Neural crest cell (in vitro differentiated cells): ENCODE measurements at places on chromosomes 5 and 9.

DNA sequence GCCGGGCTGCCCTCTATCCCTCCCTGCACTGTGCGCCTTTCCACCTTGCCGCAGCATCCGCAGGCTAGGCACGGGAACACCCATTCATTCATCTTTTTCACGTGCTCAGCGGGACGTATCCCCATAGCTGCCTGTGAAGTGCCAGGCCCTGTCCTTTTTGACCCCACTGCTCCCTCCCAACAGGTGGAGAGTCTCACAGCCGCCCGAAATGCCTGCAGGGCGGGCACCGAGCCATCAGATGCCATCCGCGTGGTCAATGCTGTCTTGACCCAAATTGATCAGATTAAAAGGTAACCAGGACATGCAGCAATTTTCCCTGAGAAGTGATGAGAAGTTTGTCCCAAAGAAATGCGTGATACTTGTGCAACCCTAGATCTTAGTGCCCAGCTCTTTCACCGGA is 15.5 kb downstream of the TRIP13 start:
- DNase-seq = no peak

GRCh38 chr5:114952876-114953275 is 216.8 kb downstream of the TRIM36 start:
- DNase-seq = no peak

DNA sequence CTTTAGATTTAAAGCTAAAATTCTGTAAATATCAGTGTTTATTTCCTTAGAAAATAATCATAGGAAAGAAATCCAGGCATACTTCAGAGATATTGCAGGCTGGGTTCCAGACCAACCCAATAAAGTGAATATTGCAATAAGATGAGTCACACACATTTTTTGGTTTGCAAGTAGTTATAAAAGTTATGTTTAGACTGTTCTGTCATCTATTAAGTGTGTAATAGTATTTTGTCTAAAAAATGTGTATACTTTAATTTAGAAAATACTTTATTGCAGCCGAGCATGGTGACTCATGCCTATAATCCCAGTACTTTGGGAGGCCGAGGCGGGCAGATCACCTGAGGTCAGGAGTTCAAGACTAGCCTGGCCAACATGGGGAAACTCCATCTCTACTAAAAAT is 6.9 kb upstream of the RIC1 start:
- no peak for DNase-seq

GRCh38 chr9:74644023-74644422 is 146.9 kb downstream of the RORB start:
- DNase-seq = no peak

DNA sequence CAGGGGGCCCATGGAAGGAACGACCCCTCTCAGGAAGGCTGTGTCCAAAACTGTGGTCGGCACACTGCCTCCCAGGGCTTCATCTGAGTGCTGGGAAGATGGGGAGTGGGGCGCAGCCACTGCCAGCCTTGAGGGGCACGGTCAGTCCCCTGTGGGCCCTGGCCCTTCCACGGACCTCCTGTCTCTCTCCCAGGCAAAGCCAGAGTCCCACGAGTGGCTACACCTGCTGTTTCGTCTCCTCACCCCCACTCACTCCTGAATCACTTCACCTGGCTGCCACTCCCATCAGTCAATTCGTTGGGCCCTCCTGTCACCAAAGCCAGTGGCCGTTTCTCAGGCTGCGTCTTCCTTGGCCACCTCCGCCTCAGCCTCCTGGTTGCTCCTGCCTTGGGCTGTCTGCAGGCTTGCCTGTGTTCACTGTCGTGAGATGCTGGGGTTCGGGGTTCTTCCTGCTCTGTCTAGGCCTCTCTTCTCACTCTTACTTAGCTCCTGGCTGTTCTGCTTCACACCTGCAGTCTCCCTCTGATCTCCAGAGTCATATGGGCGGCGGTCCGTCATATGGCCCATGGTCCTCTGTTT is 58.8 kb upstream of the RNF130 start:
- DNase-seq = no peak

GRCh38 chr5:161084115-161084514 is 232.1 kb upstream of the ATP10B start:
- DNase-seq = no peak

DNA sequence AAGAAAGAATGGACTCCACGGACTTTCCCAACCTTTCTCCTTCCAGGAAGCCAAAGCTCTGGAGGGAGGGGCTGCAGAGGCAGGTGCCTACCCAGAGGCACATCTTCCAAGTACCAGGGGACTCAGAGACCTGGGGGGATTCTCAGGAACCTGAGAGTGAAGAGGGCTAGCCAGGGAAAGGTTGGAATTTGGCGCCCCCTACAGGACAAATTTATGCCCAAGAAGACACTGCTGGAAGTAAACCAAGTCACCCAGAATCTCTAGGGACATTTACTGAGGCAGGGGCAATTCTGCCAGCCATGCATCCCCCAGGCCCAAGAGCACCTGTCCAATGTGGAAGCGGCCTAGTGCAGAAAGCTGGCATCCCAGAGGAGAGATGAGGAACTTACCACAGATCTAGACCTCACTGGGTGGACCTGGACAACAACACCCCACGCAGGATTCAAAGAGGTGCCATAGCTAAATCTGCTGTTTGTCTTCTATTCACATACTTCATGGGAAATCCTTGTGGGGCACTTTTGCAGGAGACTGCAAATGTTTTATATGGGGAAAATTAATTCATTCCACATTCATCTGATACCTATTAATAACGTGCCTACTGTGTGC is 25.9 kb upstream of the IDNK start:
- peak; percentile 63 for DNase-seq

DNA sequence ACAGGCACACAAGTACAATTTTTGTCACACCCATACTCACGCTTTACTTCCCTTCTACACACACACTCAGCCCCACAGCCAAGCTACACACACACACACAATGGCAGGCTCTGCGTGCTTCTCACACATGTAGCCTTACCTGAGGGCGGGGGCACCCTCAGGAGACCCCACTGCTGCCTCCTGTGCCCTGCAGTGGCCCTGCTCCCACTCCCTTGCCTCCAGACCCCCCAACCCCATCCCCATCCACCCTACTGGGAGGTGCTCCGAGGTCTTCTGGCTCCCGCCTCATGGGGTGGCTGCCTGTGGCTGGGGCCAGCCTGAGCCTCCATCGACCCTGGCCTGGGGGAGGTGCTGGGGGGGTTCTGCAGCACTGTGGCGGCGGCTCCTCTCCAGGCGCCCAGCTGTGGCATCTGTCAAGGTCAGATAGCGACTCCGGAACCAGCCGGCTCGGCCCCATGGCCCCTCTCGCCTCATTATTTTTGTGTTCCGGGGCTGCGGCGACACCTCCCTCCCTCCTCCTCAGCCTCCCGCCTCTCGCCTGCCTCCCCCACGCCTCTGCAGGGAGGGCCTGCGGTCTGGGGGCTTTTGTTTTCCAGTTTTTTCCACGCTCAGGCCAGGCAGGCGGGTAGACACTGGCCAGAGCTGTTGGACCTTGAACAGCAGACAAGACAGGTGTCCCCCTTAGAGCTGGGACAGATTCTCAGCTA is 21.7 kb downstream of the CXXC5 start:
- no peak for DNase-seq

DNA sequence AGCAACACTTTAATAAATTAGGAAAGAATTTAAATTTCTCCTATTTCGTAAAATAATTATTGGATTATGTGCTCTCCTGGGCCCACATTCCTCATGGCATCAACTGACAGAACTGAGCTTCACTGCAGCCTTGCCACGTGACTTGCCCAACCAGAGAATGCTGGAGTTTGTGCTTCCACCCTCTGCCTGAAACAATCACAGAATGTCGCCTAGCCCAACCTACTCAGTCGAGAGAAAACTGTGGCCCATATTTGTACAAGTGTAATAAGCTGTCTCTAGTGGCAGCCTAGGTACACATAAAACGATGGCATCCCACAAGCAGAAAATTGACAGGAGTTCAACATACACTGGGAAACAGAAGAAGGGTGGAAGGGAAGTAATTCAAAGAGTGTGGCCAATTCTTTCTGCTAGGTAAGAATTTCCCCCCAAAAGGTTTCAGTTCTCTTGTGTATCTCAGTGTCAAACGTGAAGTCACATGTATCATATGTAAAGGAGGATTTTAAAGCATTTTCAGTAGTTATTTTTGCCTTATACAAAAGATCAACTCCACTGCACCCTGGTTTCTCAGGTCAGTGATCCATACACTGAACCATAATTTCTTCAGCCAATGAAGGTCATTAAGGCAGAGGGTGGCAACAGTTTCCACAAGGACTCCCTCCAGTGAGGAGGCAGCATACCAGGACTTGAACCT is 41.7 kb downstream of the ZNF608 start:
- no peak for DNase-seq

GRCh38 chr5:120512791-120513650 is 48.9 kb downstream of the PRR16 start:
- no peak for DNase-seq

GRCh38 chr9:120363697-120364096 is 216.3 kb downstream of the CDK5RAP2 start:
- DNase-seq = no peak
